Breast epithelium (tissue), 4 donors: ENCODE measurements at places on chromosomes 4 and X. TPM values are rescaled to one million over a fixed set of nuclear protein-coding genes. Genes with fewer than 3 reads are reported as not detected.

DNA sequence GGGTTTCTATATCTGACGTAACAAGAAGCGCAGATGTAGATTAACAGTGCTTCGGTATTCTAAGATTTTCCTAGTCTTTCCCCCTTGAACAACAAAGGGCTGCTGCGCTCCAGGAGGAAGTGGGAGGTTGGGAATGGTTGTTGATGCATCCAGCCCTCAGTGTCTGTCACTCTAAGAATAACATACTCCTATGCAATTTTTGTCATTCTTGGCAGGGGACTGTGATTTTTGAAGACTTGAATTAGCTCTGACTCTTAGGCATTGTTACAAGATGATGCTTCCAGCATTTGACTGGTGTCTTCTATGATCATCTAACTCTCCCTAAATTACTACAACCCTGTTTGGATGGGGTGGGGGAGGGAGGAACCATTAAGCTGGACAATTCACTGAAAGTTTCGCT, 394.2 kb downstream of the ARHGAP24 start:
- no peaks in the 10 kb centered on the region for H3K36me3 ChIP-seq
- H3K27me3 ChIP-seq: no peaks in the 10 kb centered on the region
- H3K4me1 ChIP-seq: peaks cover 4% of the 10 kb centered on the region
- no peak overlapping the region for H3K4me3 ChIP-seq

The PNMA5 gene
- not detected for total RNA-seq

DNA sequence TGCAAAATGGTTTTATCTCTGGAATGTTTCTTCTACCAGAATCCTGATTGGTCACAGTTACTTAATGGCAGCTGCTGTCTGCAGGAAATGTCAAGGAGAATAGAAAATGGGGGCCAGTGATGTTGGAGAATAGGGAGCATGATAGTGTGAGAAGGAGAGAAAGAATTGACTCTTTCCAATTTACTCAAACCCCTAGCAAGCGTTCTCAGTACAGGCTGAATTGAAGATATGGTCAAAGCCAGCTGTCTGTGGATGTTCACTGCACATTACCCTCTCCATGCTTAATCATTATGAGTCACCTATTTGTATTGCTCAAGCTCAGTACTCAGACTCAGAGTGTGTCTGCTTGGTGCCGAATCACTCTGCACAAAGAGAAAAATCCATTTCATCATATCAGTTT, 57.8 kb upstream of the FAM47B start:
- DNase-seq: no peak
- no peaks in the 10 kb centered on the region for H3K4me1 ChIP-seq
- no peak overlapping the region for H3K27ac ChIP-seq
- no peaks in the 10 kb centered on the region for H3K36me3 ChIP-seq
- H3K27me3 ChIP-seq: peaks cover 13% of the 10 kb centered on the region

DNA sequence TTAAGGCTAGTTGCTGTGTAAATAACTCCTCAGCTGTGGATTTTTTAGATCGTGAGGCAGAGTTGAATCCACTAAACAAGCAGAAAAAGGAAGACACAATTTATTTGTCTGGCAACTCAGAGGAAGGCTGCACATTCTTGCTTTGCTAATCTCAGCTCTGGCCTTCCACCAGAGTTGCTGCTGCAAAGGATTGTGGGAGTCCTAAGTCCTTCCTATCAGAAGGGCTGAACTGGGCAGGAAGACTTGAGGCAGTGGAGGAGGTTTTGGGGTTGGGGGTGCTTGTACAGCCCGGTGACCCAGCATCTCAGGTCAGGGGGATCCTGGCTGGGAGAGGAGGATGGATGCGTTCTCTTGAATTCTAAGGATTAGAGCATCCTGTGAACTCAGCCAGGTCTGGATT, 11.0 kb upstream of the VSIG1 start:
- H3K36me3 ChIP-seq: no peaks in the 10 kb centered on the region
- H3K27me3 ChIP-seq: no peaks in the 10 kb centered on the region
- H3K4me1 ChIP-seq: no peaks in the 10 kb centered on the region
- no peak overlapping the region for H3K4me3 ChIP-seq
- DNase-seq: no peak
- H3K27ac ChIP-seq: no peak overlapping the region

DNA sequence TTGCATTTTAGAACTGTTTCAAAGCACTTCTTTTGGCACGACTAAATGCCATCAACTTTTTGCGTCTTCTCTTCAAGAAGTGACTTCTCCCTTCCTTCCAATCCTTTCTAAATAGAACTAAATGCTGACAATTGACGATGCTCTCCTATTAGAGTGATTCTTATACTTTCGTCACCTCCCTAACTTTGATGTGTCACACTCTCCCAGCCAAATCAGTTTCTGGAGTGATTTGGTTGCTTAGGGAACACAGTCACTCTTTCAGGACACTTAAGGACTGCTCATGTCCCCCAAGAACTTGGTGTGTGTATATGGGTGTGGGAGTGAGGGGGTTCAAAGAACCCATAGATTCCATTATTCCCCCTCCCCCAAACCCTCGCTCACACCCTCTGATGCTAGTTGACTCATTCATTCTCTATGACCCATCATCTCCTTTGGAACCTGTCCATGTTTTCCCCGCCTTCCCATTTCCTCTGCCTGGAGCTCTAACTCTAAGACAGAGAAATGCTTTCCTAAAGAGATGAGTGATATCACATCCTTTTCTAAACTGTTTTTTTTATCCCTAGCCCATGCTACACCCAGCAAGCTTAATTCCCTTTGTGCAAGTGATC, 26.8 kb upstream of the AREG start:
- DNase-seq: no peak
- H3K4me3 ChIP-seq: no peak overlapping the region
- no peaks in the 10 kb centered on the region for H3K27me3 ChIP-seq
- H3K36me3 ChIP-seq: no peaks in the 10 kb centered on the region

GRCh38 chrX:87580862-87581261, 63.3 kb downstream of the KLHL4 start:
- peaks cover 29% of the 10 kb centered on the region for H3K27me3 ChIP-seq
- H3K36me3 ChIP-seq: no peaks in the 10 kb centered on the region
- H3K4me1 ChIP-seq: no peaks in the 10 kb centered on the region

The MAGEA10 gene
- not detected for total RNA-seq

- H3K27ac ChIP-seq: no peak overlapping the region
- no peaks in the 10 kb centered on the region for H3K36me3 ChIP-seq
- H3K4me3 ChIP-seq: no peak overlapping the region
- no peaks in the 10 kb centered on the region for H3K4me1 ChIP-seq
Observed at GRCh38 chr4:3857269-3857926, 91.2 kb downstream of the ADRA2C start.

DNA sequence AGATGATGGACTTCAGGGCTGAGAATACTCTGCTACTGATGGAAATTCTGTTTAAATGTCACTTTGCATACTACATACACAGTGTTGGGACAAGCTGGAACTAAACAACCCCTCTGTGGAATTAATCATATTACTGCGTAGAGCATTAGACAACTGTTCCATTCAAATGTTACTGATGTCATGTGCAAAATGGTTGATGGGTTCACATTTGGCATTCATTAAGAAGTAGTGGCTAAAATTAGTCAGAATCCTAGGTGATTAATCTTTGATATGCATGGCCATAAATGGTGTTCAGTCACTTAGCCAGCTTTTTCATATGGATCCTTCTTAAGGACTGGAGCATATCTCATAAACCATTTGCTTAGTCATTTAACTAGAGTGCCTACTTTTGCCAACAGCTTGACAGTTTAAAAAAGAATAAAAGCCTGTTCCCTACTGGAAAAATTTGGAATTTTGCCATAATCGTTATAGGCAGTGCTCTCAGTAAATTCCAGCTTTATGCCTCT, 105.2 kb downstream of the RNF150 start:
- no peaks in the 10 kb centered on the region for H3K27me3 ChIP-seq
- no peaks in the 10 kb centered on the region for H3K36me3 ChIP-seq
- no peaks in the 10 kb centered on the region for H3K4me1 ChIP-seq
- no peak for DNase-seq

The DCAF16 gene
- total RNA-seq: 28.0 TPM
